ENCODE measurements at places on chromosomes 7 and 10.

DNA sequence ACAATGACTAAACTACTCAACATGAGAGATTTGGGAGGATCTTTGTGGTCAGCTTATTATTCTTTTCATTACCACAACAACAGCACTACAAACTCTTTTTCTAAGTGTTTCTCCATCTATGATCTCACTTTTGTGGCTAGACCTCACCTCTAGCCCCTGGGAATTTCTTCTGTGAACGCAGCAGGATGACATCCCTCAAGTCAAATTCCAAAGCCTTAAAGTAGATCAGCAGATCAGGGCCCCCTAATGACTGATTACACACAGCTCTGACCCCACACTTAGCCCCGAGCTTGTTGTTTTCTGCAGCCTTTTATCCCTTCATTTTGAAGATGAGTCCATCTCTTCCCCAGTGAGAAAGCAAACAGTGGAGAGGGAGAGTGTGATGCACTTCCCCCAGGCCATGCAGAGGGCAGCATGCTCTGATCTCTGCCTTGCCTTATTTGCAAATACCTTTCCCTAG lies 27.3 kb downstream of the TFAM start:
- no peak for DNase-seq

DNA sequence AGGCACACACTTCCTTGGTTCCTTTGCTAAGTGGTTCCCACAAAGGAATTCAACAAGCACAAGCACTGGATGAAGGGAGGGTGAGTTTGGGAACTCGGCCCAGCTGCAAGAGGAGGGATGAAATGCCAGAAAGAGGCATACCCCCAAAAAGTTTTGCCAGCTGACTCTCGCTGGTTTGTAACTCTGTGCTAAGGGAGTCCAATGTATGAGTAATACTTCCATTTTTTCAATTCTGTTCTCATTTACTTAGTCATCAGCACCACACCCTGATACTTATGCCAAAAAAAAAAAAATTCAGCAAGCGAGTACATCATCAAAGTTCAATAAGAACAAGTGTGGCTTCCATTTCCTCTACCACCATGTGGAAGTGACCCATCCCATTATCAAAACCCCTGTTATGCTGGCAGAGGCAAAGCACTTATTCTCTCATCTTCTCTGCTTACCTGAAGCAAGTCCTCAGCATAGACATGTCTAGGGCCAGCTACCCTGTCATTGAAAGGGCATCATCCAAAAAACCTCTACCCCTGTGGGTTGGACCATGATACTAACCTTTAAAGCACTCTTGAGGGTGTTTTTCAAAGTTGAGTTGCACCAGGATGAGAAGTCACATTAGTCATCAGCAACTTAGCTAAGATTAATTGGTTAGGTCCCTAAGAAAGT lies 6.9 kb upstream of the HYCC1 start:
- no peak for DNase-seq

DNA sequence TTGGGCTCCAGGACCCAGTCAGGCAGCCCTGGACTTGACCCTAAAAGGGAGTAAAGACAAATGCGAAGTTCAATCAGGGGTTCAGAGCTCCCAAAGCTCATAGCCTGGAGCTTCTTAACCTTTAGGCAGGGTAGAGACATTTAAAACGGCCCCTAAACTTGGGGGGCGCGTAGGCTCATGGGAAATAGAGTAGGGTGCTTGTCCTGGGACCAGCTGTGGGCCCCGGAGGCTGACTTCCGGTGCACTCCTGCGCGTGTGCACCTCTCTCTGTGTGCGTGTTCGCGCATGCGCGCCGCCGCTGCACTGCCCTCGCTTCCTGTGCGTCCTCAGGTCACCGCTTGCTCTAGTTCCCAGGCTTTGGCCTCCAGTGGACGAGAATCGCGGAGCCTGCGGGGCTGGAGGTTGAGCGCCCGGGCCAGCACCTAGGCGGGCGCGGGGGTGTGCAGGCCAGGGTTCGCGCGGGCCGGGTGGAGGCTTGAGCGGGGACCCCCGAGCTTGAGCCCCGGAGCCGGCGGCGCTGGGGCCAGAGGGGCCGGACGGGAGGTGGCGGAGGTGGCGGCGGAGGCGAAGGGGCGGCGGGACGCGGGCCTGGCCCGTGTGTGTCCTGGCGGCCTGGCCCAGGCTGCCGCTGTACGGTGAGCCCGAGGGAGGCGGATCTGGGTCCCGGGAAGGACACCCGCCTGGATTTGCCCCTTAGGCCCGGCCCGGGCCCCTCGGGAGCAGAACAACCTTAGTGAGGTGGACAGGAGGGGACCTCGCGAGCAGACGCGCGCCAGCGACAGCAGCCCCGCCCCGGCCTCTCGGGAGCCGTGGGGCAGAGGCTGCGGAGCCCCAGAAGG lies at the start of gene RBAK:
Gene RBAK (plus strand): TSS at position 303 of the 839 bp plus-strand sequence. CDS start 2,217 bp downstream, outside the sequence.
- DNase-seq: peak; percentile 81

DNA sequence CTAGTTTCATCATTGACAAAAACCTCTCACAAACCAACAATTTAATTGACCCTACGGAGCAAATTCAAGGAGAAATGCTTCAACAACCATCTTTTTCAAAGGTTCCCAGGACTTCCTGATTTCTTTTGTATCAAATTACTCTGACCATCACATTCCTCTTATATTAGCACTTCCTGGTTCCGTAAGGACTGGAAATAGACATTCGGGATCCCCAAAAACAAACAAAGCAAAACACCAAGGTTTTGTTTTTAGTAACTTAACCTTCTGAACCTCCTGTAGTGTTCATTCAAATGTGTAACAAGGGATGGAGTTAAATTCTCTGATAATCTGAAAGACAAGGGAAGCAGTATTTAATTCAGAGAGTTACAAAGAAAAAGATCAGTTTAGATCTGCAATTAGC lies 387.6 kb upstream of the NRP1 start:
- no peak for DNase-seq

- no peak for DNase-seq
Measured at GRCh38 chr10:127999297-128000129, 92.6 kb downstream of the PTPRE start.

DNA sequence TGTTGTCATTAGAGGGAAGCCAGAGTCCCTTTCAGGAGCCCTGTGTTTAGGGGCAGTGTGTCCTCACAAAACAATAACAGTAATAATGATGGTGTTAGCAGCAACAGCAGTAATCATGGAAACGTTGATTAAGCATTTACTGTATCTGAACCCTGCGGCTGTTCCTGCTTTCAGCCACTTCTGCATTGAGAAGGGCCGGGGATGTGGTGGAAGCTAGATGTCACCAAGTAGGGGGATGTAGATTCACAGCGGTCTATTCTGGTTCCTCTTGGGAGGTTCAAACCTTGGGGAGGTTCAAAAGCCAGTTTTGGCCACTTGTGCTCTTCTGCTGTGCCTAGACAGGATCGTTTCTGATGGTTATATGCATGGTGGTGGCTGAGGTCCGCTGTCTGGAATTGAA lies 44.8 kb downstream of the PRPF18 start:
- no peak for DNase-seq

DNA sequence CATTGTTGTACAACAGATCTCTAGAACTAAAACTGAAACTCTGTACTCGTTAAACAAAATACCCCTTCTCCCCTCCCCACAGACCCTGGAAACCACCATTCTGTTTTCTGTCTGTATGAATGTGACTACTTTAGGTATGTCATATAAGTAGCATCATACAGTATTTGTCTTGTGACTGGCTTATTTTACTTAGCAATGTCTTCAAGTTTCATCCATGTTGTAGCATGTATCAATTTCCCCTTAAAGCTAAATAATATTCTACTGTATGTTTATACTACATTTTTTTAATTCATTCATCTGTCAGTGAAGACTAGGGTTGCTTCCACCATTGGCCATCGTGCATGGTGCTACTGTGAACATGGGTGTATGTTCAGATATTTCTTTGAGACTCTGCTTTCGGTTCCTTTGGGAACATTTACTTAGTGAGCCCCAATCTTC lies 71.2 kb upstream of the RPA3 start:
- no peak for DNase-seq

DNA sequence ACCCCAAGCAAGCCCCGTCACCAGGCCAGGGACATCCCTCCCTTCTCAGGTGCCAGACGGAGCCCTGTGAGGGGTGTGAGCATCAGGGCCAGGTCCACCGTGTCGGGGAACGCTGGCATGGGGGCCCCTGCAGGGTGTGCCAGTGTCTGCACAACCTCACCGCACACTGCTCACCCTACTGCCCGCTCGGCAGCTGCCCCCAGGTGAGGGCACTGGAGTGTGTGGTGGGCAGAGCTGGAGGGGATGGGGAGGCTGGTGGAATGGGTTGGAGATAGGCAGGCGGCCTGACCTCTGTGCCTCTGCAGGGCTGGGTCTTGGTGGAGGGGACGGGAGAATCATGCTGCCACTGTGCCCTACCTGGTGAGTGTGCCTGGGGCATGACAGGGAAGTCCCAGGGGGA lies 19.9 kb upstream of the ZNF467 start:
- DNase-seq: no peak

DNA sequence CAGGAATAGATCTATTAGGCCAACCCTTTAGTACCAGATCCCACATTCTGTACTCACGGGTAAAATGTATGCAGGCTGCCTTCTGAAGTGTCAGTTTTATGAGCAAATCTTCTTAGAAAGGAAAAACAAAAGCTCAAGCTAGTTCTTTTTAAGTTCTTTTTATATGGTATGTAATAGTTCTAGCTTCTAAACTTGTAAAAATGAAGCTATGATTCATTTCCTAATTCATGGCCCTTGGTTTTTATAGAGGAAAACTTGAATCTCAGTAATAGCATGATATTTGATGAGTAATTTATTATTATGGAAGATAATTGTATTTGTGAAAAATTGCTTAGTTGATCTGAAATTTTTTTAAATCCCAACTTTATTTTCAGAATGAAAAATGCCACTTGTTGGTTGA lies 54.3 kb downstream of the SLK start:
- no peak for DNase-seq

GRCh38 chr10:43313901-43314300 lies 47.0 kb upstream of the RASGEF1A start:
- DNase-seq: no peak

DNA sequence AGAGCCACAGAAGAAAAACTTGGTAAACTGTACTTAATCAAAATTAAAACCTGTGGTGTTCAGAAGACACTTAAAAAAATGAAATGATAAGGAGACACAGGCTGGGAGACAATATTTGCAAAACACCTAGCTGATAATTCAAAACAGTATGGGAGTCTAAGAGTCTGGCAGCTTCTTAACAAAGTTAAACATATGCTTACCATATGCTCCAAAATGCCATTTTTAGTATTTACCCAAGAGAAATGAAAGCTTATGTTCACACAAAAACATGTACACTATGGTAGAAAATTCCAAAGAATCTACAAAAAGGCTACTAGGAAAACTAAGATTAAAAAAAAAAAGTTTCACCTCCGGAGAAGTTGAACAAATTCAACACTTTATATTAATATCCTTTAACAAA lies 48.6 kb downstream of the ITGB1 start:
- no peak for DNase-seq

DNA sequence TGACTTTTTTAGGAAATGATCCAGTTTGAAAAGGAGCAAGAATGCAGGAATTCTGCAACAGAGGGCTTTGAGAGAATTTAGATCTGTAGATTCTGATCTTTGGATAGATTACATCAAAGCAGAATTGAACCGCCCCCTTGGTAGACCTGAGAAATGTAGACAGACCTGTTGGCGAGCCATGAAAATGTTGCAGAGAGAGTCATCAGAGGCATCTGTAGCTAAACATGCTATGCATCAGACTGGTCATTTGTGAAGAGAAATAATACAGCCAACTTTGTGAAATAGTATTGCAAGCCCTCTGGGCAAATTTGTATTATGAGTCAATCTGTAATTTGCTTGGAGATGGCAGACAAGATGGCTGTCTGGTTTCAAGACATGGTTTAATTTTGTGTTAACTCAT lies 4.3 kb upstream of the C1GALT1 start:
- no peak for DNase-seq

- no peak for DNase-seq
Measured at GRCh38 chr10:88012641-88013040, 149.2 kb downstream of the PTEN start.

DNA sequence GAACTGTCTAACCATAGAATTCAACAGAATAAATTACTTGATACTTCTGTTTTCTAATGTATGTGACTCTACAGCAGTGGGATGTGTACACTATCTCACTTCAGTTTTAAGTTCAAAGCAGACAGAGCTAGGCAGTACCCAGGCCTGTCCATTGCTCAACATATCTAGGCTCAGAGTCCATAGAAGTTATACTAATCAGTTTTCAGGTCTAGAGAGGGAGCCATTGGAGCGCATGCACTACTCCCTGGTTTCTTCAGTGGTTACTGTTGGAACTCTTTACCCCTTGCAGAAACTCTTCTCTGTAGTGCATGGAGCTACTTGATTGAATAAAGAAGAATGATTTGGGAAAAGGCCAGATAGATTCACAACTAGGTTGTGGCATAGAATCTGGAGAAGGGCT lies 4.4 kb downstream of the CD36 start:
- DNase-seq: no peak

- no peak for DNase-seq
Measured at GRCh38 chr7:135910393-135911036, 66.6 kb downstream of the MTPN start.

All from NCI-H446 treated with DMSO at 0.1 percent for 48 hours (cell line).